ENCODE measurements at places on chromosomes 12 and 14.

- no peak for DNase-seq
These were observed 10.5 kb downstream of the DCN start for GRCh38 chr12:91172096-91172495.

- DNase-seq: no peak
These were observed 22.4 kb downstream of the SLC7A8 start for GRCh38 chr14:23160924-23161522.

DNA sequence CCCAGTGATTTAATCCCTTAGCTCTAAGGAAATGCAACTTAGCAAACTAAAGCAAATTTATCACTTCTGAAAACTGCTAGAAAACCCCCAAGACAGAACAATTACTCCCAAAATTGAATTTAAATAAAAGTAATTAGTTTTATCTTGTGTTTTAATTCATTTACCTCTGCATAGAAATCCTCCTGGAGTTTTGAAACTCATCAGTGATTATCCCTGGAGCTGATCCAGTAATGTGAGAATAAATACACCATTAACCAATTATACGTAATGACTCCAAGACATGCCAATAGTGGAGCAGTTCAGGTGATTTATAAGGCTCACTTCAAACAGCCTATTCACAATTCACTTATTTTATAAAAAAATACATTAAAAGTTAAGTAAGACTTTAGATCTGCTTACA is 855.3 kb upstream of the FLRT2 start:
- no peak for DNase-seq

- no peak for DNase-seq
These were observed 217.7 kb upstream of the PDZRN4 start for GRCh38 chr12:40970320-40970907.

DNA sequence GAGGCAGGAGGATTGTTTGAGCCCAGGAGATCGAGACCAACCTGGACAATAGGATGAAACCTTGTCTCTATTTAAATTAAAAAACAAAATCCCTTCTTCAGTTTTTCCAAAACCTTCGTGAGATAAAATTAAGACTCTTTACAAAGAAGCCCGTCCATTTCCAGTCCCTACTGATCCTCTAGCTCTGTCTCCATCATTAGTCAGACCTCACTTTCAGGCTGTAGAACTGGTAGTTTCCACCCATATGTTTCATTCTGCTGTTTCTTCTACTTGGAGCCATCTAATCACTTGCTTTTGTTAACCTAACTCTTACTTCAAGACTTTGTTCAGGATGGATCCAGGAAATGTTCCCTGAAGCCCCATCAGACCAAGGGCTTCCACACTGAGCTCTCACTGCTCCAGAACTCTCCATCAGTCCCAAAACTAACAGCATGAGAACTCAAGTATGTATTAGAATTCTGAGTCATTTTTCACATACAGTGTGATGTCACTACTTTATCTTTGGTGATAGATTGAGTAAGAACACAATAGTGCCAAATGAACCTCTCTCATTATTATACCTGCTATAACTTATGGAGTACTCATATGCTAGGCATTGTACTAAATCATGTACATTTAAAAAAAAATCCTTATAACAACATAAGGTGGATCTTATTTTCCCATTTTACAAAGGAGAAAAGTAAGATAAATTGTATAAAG is 90.8 kb downstream of the PRICKLE1 start:
- DNase-seq: no peak

DNA sequence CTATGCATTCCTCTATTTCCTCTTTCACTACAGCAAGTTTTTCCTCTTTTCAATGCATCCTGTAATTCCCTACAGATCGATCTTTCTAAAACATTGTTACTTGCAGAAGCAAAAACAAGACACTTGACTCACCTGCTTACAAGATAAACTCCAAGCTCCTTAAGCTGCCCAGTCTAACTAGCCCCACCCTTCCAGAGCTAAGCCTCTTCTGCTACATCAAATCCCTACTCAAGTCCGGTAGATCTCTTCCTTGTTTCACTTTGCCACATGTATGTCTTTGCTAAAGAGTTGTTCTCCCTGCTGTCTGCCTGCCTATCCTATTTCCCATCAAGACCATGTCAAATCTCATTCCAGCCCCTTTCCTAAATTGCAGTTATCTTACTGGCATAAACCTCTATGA is 724.8 kb downstream of the C12orf50 start:
- no peak for DNase-seq

DNA sequence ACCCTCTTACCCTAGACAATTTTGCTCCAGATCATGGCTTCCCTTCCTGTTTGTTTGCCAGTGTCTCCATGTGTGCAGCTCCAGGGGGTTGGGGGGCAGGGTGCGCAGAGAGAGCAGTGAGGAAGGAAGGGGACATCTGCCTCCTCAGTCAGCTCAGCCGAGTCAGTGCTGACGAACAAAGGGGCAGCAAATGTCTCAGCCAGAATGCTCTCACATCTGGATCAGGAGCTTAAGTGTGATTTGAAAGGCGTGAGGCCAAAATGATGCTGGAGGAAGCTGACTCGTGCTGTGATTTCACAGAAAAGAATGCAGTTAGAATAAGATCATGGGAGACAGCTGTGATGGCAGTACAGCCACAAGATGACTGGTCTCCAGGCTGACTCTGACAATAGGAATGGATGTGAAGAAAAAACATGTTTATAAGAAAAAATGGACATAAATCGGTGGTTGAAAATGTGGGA is 27.1 kb upstream of the CDK17 start:
- peak; percentile 51 for DNase-seq

- no peak for DNase-seq
These were observed 59.5 kb downstream of the SLC4A8 start for GRCh38 chr12:51484119-51484518.

DNA sequence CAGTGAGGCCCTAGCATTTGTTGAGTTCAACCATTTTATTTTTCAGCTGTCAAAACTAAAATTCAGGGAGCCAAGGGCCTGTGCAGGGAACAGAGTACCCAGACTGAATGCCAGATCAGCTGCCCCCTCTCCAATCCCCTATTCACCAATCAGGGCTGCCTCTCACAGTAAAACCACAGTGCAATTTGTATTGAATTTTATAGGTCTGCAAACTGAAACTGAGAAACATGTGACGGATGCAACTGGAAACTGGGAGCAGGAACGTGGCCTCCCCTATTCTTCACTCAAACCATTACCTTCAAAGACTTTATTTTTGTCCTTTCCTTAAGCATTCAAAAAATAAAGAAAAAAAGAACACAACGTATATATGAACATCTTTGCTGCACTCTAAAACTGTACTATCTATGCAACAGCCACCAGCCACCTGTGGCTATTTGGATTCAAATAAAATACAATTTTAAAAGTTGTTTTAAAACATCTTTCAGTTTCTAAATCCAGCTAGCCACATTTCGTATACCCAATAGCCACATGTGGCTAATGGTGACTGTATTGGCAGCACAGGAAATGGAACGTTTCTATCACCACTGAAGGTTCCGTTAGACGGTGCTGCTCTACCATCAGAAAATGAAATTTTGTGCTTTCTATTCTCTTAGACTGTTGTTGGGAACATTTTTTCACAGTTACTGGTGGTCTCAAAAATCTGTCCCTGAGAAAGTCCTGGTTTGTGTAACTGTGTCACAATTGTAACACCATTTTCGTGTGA is 371.3 kb upstream of the FAR2 start:
- DNase-seq: no peak

GRCh38 chr12:47400266-47400665 is 305.6 kb downstream of the RPAP3 start:
- no peak for DNase-seq

GRCh38 chr12:115569345-115570068 is 708.0 kb downstream of the MED13L start:
- DNase-seq: no peak

DNA sequence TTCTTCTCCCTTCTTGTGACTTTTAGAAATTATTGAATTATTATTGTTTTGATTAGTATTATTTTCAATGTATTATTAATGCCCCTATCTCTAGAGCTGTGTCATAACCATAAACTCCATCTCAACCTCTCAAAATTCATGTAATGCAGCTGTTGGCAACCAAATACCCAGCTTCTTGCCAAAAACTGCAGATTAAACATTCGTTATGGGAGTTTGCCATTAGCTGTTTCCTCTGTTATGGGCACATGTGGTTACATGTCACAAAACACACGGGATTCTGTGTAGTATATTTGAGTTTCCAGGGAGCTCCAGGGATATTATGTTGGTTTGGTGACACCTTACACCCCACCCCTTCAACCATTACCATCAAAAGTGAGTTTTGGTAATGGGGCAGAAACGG is 2.8 kb upstream of the ALX1 start:
- DNase-seq: no peak

DNA sequence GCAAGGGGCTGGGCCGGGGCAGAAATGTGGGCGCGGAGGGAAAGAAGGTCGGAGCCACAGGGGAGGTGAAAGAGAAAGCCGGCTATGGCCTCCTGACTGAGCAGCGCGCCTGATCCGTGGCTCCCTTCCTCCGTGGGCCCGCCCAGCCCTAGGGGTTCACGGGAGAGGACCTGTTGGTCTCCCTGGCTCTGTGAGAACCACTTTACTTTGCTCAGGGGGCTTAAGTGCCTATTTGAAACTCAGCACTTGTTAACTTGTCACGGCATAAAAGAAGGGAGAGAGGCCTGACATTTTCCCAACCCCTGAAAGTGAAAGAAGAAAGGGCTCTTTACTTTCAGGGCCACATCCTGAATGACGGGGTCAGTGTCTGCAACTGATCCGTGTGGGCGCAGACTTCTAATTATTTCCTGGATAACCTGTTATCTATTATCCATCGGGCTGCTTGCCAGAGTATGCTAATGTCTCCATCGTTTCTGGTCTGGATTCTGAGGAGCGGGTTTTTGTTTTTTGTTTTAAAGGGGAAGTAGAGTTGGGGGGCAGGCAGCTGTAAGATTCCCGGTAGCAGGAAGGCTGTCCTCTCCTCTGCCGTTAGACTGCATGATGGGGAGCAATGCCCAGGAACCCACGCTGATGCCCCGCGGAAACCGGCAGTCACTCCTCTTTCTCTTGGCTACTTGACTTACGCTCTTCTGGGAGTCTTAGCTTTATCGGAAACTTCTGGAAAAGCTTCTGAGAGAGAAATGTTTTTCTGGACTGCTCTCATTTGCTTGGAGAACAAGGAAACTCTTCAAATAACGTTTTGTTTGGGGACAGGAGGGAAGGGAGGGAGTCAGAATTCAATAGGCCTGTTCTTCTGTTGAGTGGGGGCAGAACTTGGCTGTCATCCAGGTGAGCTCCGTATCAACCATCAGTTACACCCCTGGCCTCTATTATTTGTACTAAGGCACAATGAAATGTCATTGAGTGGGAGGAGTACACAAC is 127.7 kb upstream of the MAX start:
- DNase-seq: no peak

- no peak for DNase-seq
These were observed 19.9 kb downstream of the EIF2B2 start for GRCh38 chr14:75022655-75023054.

DNA sequence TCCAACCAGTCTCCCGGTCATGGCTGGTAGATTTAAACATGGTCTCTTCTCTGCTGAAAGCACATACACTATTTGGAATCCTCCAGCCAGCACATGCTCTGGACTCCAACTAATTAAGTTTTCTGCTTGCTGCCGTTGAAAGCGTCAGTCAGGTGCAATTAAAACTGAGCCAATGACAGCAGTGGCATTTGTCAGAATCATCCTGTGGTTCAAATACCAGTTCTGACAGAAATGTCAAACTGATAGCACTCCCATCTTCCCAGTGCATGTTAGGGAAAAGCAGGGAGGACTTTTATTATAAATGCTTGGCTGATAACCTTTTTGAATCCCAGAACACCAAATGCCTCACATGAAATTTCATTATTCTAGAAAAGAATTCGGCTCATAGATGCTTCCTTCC is 401.8 kb downstream of the PDZRN4 start:
- no peak for DNase-seq

DNA sequence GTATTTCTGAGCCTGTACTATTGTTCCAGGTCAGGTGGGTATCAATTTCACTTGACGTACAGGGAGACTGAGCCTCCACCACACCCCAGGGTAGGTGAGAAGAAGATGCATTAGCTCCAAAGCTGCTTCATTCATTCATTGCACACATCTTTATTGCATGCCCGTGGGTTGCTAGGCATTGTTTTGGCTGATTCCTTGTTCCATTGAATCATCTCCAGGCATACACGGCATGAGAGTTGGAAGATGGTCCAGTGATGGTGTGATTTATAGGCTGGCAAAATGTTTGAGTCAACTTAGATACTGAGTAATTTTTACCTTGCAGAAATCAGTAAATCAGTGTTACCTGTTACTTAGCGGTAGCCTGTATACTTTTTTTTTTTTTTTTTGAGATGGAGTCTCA is 21.2 kb downstream of the KLC1 start:
- no peak for DNase-seq

GRCh38 chr12:124428136-124428791 is 133.4 kb downstream of the RFLNA start:
- DNase-seq: no peak

DNA sequence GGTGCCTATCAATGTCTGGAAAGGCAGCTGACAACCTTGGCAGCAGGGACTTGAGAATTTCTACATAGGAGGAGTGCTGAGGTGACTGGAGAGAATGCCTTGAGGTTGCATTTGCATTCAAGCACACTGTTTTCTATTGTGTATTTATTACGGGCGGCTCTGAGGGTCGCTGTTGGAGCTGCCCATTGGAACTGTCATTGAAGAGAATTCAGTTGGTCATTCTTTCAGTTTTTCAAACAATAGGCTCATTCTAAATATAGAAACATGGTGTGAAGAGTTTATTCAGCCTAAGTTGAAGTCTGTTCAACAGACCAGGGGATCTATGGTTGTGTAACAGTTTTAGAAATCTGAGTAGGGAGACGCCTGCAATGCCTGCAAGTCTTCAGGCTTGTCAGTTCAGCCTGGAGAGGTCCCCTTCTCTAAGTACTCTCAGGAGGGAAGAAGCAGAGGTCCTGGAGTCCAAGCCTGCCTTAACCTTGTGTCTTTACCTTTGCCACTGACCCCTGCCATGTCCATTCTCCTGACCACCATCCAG is 9.8 kb upstream of the ABHD12B start:
- no peak for DNase-seq

- no peak for DNase-seq
These were observed 23.8 kb downstream of the CFAP251 start for GRCh38 chr12:121942145-121942718.

- no peak for DNase-seq
These were observed 222.3 kb upstream of the NOVA1 start for GRCh38 chr14:26820138-26820537.

- no peak for DNase-seq
These were observed 39.9 kb upstream of the SYCP3 start for GRCh38 chr12:101779200-101779599.

DNA sequence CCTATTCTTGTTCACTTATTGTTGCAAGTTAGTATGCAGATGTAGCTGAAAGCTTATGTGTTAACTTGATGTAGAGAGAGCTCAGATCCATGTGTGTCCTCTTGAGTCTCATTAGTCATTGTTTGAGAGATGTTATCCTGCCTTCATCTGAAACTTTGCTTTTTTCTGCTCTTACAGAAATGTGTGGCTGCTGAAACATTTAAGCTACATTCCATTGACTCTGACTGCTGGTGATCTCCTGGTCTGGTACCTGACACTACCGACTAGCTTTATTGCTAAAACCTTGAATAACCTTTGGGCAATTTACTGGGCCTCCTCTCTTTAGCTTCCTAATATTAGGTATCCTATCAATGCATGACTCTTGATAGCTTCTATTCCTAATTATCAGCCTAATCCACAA is 705.6 kb upstream of the FOXG1 start:
- no peak for DNase-seq

- no peak for DNase-seq
These were observed 59.0 kb upstream of the DLK1 start for GRCh38 chr14:100667656-100668055.
